ENCODE measurements at places on chromosomes 3 and 15. TPM values are rescaled to one million over a fixed set of nuclear protein-coding genes. Genes with fewer than 3 reads are reported as not detected.

ROBO2 gene
- polyA plus RNA-seq: 100 TPM

IL5RA gene
- 0.65 TPM for polyA plus RNA-seq

TUSC7 gene
- polyA plus RNA-seq: not detected

SNX22 gene
- 1.3 TPM for polyA plus RNA-seq

CRYBG3 gene
- 21.0 TPM for polyA plus RNA-seq

TNFAIP8L3 gene
- polyA plus RNA-seq: 2.5 TPM

ITIH3 gene
- polyA plus RNA-seq: 8.0 TPM
